Caco-2 (cell line): ENCODE measurements at places on chromosomes 5 and 9.

DNA sequence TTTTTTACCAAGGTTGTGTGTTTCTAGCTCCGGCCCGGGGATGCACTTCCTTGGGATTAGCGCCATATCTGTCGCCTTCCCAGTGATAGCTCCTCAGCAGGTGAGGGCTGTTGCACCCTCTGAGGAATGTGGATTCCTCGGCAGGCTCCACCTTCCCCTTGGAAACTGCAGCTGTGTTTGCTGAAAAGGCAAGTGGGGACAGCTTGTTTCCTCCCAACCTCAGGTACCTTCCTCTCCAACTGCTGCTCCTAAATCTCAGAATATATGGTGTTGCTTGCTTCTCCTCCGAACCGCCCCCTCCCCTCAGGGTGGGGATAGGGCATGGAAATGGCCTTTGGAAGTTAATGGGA lies 1.3 kb downstream of the SLC1A1 start:
- DNase-seq, result peak; percentile 77

- no peak for DNase-seq
These were observed 81.3 kb upstream of the ERCC6L2 start for GRCh38 chr9:95793924-95794828.

- peak; percentile 34 for DNase-seq
These were observed 173.9 kb downstream of the HSPA4 start for GRCh38 chr5:133225671-133226152.

GRCh38 chr5:158435161-158435616 lies 576.2 kb upstream of the CLINT1 start:
- DNase-seq, result no peak

DNA sequence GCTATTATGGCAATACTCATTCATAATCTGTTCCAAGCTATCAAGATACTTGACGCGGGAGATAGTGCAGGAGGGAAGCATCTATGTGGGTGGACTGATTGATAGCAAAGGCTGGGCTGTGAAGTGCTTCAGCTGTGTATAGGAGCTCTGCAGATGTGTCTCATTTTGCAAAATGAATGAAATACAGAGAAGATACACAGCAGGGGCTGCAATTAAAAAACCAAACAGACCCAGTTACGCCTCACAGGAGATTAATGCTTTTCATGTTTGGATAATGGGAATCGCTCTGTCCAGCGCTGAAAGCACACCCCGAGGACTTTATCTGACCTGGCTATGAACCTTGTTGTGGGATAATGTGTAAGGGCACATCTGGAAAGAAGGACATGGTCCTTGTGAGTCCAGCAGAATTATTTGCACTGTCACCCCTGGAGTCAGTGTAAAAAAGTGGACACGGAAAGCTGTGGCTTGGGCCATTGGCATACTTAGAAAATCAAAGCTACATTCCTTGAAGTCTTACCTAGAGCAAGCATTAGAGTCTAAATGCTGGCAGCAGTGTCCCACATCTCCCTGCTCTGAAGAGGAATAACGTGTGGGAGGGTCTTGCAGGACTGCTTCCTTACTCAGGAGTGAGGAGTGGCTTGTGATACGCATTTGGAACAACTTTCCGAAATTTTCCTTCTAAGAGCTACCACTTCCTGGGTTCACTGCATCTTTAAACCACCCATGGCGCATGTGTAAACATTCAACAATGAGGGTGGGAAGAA lies 2.6 kb downstream of the SH3RF2 start:
- no peak for DNase-seq

DNA sequence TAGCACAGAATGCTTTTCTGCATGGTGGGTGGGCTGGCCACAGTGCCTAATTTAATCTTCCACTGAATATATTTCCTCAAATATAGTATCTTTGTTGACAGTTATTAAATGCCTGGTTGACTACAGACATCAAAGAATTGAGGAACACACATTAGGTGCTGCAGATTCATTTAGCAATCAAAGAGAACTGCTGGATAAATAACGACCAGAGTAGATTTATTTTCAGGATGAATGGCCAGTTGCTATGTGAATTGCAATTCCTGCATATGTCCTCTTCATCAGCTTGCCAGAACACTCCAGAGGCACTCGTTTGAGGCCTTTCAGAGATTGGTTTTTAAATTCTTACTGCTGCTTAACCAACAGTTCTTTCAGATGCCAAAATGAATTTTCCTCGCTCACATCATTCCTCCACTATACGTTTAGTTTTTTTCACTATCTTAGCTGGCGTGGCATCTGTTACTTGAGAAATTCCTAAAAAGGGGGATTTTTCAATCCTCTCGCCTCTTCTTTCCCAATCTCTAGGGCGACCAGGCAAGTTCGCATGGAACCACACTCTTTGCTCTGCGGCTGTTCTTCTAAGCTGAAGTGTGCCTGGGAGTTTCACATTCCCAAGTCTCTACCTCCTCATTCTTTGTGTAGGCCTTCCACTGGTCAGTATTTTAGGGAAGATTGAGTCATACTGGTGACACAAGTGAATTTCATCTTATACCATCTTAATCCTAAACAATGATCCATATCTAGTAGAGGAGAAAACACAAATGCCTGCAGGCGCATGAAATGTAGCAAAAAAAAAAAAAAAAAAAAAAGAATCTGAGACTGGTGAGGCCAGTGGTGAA lies 237.1 kb upstream of the NMUR2 start:
- no peak for DNase-seq

DNA sequence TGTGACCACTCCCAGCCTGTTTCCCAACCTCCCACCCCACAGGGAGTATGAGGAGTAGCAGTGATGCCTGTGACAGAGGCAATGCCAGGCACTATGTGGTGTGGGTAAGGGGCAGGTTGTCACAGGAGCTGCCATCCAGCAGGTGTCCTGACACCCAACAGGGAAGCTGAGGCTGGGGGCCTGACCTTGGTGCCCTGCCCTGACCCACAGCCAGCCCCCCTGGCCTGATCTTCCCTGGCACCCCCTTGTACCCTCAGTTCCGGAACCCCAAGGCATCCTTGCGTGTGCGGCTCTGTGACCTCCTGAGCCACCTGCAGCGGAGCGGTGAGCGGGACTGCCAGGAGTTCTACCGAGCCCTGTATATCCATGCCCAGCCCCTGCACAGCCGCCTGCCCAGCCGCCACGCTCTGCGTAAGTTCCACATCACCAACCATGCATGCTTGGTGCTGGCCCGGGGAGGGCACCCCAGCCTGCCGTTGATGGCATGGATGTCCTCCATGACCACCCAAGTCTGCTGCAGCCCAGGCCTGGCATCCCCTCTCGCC lies 14.4 kb downstream of the CARD19 start:
- DNase-seq, result no peak

GRCh38 chr9:135523521-135524129 lies 2.4 kb downstream of the LCN1 start:
- DNase-seq, result no peak

DNA sequence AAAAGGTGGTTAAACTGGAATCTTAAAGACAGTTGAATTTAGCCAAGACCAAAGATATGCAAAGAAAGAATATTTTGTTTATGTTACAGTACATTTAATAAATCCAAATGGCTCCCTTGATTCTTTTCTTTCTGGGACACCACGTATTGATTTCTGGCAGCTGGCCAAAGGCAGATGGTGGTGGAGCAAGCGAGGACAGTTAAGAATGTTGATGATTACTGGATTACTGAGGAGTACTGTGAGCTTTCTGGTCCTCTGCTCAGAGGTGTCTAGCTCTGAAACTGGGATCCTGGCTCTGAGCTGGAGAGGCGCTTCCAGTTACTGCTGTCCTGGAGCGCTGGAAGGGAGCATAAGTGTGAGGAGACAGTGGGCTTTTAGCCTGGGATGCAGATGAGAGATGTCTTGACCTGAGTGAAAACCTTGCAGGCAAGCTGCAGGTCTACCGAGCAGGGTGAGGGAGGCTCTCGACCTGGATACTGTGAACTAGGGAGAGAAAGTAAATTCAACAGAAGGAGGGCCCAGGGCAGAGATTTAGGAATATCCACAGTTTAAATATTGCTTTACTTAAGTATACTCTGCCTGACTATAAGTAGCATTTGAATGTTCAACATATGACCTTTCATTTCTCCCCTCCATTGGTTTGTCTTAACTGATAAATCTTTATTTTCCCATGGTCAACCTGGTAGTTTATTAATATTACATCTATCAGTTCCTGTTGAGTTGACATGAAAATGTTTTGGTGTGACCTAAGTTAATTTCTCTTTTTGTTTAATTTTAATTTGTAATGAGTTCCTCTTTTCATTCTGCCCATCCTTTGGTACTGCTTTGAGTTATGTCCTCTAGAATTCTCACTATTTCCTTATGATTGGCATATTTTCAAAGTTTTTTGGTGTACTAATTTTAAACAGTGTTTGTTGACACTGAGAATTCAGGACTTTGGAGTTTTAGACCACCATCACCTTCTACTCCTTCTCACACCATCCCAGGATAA lies 3.7 kb downstream of the SYK start:
- DNase-seq, result no peak

DNA sequence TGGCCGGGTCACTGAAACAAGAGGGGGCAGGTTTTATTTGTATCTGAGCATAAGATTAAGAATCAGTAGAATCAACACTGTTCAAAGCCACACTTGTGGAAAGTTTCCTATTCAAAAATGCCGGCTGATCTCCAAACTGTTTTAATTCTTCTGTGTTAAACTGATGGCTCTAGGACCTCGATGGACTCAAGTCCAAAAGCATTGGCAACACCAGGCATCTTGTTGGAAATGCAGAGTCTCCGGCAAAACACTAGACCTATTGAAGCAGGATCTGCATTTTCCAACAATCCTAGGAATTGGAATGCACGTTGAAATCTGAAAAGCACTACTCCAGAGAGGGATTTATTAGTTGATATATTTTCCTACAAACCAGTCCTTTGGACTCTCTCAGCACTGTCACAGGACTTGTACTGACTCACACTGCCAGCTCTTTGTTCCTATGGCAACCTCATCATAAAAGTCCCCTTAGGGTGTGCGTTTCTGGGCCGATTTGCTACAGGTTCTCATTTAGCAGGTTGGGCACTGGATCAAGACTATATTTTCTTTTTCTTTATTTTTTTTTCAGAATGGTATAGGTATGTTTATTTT lies 48.1 kb upstream of the PCA3 start:
- no peak for DNase-seq

GRCh38 chr9:123697686-123698085 lies 232.2 kb downstream of the DENND1A start:
- no peak for DNase-seq
